ENCODE measurements at places on chromosomes 5 and 9. TPM values are rescaled to one million over a fixed set of nuclear protein-coding genes. Genes with fewer than 3 reads are reported as not detected.

Gene SAXO1
- under 0.01 TPM for total RNA-seq

Gene SGCD
- total RNA-seq: 0.38 TPM

Gene FBLL1
- 0.65 TPM for total RNA-seq

Gene WDR31
- 0.63 TPM for total RNA-seq

Gene ENHO
- total RNA-seq: 0.06 TPM

Gene TYRP1
- under 0.01 TPM for total RNA-seq

Gene SLC25A51
- total RNA-seq: 49.7 TPM

Gene EGFLAM
- total RNA-seq: 0.49 TPM

Gene CDKN2AIPNL
- total RNA-seq: 23.7 TPM

Gene KLHL3
- 19.3 TPM for total RNA-seq

Gene SEC24A
- total RNA-seq: 30.8 TPM

Gene TRIP13
- total RNA-seq: 25.1 TPM

Gene CCDC152
- total RNA-seq: 0.06 TPM

Gene BTNL3
- not detected for total RNA-seq

Gene TSPAN17
- 55.1 TPM for total RNA-seq

Gene TAF1L
- total RNA-seq: not detected

Gene CD72
- not detected for total RNA-seq

Gene PLAC8L1
- total RNA-seq: not detected

Gene ASPN
- not detected for total RNA-seq

Gene PKD2L2
- total RNA-seq: not detected

Gene GADD45G
- total RNA-seq: 0.49 TPM

Gene PLAA
- total RNA-seq: 48.8 TPM

Gene OSMR
- total RNA-seq: 21.2 TPM

Gene ODF2
- total RNA-seq: 48.5 TPM

Gene GAPVD1
- 34.0 TPM for total RNA-seq

Gene CYLC2
- total RNA-seq: not detected

Gene FGF10
- total RNA-seq: not detected

Gene TRPM3
- total RNA-seq: not detected

Gene CBY3
- total RNA-seq: not detected

Gene DAB2IP
- 16.7 TPM for total RNA-seq

Gene GKAP1
- total RNA-seq: 1.3 TPM

Gene STK32A
- total RNA-seq: not detected

Gene IRX1
- total RNA-seq: not detected

Gene C5orf46
- not detected for total RNA-seq

Gene WNT8A
- not detected for total RNA-seq

Gene VCAN
- 3.6 TPM for total RNA-seq

Gene LCN1
- total RNA-seq: not detected

Gene EPB41L4A
- total RNA-seq: 44.6 TPM

Gene OLFML2A
- 0.32 TPM for total RNA-seq

Gene EDIL3
- total RNA-seq: 0.65 TPM

Gene SLC26A2
- 40.5 TPM for total RNA-seq

Gene TAF11L10
- total RNA-seq: not detected

Gene PDE6A
- total RNA-seq: 0.06 TPM

Gene HMCN2
- 0.19 TPM for total RNA-seq

Gene LSM11
- total RNA-seq: 7.6 TPM

All from bladder microvascular endothelial cell (primary cell).